ENCODE measurements at places on chromosomes 5 and 9.

GRCh38 chr5:132232465-132232864, 4.8 kb upstream of the P4HA2 start:
- no peak for DNase-seq

GRCh38 chr5:5492087-5492933, 69.8 kb downstream of the ICE1 start:
- peak; percentile 69 for DNase-seq

DNA sequence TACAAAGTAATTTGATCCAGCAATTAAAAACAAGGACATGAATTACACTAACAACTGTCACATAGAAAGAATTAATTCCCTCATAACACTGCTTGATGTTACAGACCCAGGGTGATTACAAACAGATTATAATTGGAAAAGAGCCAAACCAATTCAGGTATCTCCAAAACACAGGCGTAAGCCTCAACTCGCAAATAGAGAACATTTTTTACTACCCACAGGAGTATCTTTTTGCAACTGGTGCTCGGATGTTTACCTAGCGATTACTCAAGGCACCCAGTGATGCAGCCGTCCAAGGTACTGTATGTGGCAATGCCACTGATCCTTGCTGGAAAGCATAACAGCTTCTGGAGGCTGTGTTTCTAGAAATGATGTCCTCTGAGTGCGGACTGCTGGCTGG, 386.1 kb upstream of the KIF2A start:
- no peak for DNase-seq

DNA sequence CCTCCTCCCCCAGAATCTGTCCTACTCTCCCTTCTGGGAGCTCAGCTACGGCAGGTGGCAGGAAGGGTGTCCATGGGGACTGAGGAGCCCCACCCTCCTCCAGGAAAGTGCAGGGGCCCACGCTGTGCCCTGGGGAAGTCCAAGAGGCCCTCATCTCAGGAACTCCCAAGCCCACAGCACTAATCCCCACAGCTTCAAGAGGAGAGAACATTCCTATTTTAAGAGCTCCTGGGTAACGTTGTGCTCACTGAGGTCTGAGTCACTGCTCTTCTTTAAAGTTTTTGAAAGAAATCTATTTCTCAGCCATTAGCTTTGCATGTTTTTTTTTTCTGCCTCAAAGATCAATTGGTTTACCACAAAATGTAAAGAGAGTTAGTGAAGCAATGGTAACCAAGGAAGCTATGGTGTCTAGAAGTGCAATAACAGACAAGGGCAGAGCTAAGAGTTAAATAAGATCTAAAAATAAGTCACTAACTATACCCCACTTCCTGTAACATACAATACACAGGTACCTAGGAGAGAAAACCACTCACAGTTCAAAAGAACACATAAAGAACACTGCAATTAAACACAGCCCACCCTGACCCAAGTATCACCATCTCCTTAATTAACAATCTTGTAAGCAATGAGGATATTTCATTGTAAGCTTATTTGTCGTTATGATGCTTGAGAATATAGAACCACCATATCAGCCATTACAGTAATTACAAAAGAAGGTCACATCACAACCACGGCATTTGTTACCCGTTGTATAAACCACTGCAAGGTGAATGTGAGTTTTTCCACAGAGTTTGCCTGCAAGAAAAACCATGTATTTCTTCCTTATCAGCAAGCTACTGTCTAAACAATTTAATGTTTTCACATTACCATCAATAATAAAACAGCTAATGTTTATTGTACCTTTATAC, 382.3 kb upstream of the SLC30A5 start:
- no peak for DNase-seq

GRCh38 chr5:93048858-93049257, 532.2 kb downstream of the NR2F1-AS1 start:
- no peak for DNase-seq

DNA sequence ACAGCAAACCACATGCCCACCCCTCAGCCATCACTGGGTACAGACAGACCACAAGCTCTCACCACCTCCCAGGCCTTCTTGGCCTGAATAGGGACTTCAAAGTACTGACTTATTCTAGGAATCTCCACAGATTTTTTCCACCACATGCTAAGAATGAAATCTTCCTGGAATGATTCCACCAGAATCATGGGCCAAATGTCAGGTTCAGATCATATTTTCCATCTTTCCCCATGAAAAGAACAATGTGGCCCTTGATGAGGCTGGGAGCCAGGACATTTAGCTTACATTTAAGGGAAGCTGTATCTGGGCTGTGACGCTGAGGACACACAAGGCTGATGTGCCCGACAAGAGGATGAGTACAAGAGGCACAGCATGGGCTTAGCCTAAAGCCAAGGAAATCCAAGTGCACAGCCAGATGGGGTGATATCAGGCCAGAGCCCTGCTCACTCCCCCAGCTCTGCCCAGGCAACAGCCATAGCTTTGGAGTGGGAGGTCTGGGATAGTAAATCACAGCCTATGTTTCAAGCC, 28.1 kb downstream of the ACSL6 start:
- no peak for DNase-seq

DNA sequence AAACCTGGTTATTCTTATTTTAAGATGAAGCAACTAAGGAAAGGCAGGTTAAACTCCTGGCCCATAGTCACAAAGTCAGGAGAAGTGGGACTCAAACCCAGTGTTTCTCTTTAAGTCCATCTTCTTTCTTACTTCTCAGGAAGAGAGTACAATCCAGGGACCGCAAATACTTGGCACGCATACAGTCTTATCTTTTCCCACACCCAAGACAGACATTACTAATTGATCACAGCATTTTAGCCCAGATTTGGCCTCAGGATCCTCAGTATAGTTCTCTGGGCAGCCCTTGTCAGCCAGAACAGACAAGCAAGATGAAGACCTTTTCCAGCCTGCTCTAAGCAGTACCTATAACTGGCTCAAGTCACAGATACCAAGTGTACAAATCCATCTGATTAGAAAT, 125.5 kb upstream of the RAI14 start:
- no peak for DNase-seq

GRCh38 chr5:103505581-103506305, 56.8 kb downstream of the NUDT12 start:
- DNase-seq: no peak

GRCh38 chr5:123367739-123368138, 55.5 kb downstream of the CEP120 start:
- DNase-seq: peak; percentile 24

DNA sequence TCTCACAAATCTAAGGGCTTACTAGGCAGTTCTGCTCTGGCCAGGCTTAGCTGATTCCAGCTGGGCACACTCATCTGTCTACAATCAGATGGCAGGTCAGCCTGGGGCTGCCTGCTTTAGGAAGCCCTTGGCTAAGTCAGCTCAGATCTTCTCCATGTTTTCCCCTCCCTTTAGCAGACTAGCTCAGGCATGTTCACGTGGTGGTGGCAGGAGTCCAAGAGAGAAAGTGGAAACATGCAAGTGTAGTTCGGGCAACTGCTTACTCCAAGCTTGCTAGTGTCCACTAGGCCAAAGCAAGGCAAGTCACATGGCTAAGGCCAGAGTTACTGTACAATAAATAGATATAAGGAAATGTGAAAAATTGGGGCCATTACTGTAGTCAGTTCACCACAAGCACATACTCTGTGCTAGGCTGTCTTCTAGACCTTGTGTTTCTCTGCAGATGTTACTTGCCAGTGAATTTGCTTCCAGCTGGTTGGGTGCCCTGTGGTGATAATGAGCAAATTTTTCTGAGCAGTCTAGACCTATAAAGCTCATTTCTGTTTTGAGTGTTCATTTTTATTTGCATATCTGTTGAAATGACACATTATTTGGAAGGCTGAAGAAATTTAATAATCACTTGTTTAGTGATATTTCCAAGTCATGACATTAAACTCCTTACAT, 38.3 kb downstream of the RECK start:
- DNase-seq: no peak

DNA sequence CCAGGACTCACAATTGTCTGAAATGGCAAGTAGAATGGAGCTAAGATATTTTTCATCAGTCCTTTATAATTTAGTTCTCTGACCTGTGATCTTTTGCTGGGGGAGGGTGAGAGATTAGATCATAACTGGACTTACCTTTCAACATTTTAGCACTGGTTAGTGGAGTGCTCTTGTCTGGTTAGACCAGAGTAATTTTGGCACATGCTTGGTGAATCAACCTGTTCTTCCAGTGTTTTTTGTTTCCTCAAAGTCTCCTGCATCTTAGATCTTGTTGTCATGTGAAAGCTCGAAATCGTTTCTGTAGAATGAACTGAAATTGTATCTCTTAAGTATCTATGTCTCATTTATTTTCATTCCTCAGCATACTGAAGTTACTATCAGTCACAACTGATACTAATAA, 122.4 kb downstream of the TLE4 start:
- no peak for DNase-seq

DNA sequence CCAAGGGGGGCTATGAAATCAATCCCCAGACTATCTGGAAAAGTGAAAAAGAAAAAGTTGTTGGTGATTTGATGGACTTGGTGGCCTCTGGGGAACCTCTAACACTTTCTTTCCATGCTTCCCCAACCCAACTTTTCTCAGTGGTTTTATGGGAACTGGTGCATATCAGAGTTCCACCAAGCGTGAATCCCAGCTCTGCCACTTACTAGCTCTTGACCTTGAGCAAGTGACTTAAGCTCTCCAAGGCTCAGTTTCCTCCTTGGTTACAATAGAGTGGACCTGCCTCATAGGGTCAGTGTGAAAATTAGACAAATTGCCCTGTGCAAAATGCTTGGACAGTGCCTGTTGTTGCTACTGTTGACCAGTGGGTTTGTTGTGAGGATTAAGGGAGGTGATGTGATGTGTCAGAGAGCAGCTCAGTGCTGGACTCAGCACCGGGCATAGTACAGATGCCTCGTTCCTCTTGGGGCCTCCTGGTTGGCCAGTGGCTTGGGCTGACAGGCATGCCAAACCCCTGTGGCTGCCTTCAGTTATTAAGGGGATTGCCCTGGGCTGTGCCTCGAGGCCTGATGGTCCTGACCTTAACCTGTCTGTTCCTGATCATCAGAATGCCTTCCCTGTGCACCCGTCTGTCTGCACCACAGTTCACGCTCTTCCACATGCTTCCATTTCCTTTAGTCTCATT, 49.3 kb downstream of the COL15A1 start:
- DNase-seq: no peak

GRCh38 chr9:8750639-8751051, 951.1 kb upstream of the DMAC1 start:
- DNase-seq: peak; percentile 63

GRCh38 chr9:96858670-96859069, 4.4 kb upstream of the ZNF782 start:
- DNase-seq: no peak

- no peak for DNase-seq
These were observed 8.9 kb downstream of the ZFAND5 start for GRCh38 chr9:72356041-72356582.

DNA sequence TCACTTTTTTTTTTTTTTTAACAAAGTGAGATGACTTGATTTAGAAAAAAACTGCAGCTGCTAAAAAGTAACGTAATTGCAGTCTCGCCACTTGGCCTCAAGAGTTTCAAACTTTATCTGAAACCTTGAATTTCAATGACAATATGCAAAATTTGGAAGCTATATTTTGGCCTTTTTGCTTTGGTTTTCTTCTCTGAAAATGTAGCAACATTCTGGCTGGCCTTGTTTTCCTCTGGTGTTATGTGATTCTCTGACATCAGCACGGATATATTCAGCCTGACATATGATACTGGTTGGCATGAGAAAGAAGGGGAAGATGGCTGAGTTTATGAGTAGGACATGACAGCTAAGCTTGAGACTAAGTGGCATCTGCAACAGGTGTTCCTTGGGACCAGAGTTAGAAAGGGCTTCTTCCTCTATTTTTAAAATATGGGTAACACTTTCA, 136.5 kb downstream of the MEF2C start:
- DNase-seq: no peak

- DNase-seq: peak; percentile 3
These were observed 35.7 kb upstream of the OR13D1 start for GRCh38 chr9:104658496-104659195.

- no peak for DNase-seq
These were observed 32.0 kb upstream of the GTF2H2C start for GRCh38 chr5:69528035-69528434.

GRCh38 chr5:143541943-143542797, 138.7 kb upstream of the NR3C1 start:
- no peak for DNase-seq

GRCh38 chr5:113971454-113971853, 390.4 kb upstream of the KCNN2 start:
- no peak for DNase-seq

DNA sequence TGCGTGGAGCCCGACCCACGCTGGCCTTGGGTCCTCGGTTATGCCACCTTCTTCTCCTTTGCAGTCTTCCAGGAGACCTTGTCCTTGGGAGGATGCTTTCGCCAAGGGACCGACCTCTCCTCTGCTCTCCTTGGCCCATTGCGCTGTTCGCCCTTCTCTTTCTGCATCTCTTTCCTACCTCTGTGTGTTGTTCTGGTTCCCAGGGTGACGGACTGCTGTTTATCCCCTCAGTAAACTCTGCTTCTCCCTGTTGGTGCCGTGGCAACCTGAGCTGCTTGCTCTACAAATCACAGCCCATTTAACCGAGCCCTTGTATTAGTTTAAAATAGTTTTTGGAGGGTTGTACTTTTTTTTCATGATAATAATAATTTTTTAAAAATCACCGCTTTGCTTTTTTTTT, 97.9 kb downstream of the DAPK1 start:
- DNase-seq: peak; percentile 47

- no peak for DNase-seq
These were observed 13.6 kb upstream of the IL3 start for GRCh38 chr5:132046880-132047299.

- DNase-seq: no peak
These were observed 1068.3 kb upstream of the EDIL3 start for GRCh38 chr5:85453026-85453349.

DNA sequence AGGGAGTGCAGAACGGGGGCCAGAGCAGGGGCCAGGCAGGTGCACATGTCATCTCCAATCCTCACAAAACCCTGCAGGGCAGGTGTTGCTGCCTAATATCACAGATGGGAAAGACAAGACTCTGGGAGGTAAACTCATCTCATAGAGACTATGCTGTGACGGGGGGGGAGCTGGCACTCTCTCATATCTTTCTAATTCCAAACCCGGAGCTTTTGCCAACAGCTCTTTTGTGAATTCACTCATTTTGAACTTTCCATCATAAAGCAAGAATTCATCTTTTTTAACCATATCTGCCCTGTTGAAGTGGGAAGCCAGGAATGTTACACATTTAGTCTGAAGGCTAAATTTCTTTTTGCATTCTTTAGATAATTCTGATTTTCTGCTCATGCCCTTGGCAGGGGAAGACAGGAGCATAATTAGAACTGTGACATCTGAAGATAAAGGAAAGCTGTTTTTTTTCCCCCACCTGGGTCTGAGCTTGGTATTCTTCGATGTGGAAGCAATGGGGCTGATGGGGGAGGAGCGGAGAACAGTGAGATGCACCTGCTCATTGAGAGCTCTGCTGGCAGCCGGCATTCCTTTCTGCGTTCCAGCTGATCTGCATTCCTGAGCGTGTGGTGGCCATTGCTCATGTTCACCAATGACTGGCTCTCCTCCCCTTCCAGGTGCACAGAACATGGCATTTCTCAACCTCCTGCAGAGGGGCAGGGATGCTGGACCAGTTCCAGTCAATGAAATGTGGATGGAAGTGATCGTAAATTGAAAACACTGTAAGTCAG, 159.2 kb downstream of the NSG2 start:
- peak; percentile 84 for DNase-seq

All from neural progenitor cell (in vitro differentiated cells).